ENCODE measurements at places on chromosomes 11 and 22. TPM values are rescaled to one million over a fixed set of nuclear protein-coding genes. Genes with fewer than 3 reads are reported as not detected.

DNA sequence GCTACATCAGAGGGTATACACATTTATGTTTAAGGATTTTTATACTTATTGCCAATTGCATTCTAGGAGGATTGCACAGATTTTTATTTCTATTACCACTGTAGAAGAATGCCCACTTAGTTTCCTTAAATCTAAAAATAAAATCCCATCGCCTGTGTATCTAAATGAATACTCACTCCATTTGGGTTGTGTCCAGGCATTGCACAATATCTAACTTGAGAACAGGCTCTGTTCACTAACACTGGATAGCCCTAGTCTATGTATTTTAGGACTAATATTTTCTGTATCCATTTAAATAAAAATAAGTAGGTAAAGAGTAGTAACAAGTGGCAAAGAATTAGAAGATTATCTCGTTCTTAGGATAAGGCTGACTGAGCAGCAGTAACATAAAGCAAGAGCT is 4.1 kb downstream of the C11orf52 start:
- DNase-seq = no peak

DNA sequence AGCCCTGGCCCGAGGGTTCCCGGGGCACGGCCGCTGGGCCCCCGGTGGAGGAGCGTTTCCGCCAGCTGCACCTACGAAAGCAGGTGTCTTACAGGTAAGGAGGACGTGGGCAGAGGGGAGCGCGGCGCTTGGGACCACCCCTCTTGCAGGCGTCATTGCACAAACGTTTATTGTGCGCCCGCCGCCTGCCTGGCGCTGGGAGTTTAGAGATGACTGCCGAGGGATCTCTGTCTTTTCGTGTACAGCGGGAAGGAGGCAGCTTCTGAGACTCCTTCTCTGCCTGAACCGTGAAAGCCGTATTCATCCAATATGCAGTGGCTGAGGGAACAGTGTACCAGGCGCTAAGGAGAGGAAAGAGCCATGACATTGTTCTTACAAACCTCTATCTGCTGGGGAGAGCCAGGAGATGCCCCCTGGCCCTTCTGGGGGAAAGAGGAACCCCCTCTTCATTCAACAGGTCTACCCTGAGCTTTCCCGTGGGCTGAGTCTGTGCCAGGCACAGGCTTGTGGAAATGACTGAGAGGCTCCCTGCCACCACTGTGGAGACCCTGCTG is 13.8 kb upstream of the DGKZ start:
- DNase-seq = no peak

DNA sequence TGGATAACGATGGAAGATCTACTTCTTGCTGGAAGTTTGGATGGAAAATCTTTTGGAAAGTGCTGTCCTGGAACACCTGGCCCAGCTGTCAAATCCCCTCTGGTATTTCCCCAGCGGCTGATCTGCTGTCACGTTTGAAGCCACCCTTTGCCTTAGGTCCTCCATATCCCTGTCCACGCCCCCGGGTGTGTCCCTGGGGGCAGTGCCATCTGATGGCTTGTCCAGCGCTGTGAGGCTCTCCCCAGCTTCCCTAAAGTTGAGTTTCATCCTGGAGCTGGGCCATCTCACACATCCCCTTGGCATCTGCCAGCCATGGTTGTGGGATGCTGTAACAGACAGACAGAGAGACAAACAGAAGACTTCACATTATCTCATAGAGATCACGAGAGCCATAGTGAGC is 3.1 kb upstream of the IGLL1 start:
- DNase-seq = no peak

- no peak for DNase-seq
These were observed 231.7 kb downstream of the AASDHPPT start for GRCh38 chr11:106309070-106309684.

DNA sequence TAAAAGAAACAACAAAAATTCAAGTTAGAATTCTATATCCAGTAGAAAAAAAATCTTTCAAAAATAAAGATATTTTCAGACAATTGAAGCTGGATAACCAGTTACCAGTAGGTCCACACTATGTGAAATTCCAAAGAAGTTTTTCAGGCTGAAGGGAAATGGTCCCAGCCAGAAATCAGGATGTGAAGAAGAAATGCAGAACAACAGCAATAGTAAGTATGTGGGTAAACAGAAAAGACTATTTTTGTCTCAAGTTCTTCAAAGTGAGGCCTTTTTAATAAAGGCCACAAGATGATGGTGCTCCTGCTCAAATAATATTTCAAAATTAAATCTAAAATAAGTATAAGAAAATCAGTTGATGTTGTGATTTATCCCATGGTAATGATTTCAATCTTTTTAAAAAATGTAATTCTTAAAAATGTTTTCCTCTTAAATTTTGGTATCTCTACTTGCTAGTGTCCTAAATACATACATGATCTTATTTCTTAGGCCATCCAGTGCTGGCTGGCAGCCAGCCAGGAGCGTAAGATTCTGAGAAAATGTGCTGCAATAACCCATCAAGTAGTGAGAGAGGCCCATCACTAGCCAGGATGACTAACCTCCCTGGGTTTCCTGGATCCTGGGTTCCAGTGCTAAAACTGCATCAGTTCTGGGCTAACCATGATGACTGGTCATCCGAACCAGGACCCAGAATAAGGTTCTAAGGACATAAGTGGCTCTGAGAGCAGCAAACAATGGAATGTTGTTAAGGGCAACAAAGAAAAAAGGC is 15.6 kb upstream of the UCP3 start:
- DNase-seq = no peak

The CRYBA4 gene
- total RNA-seq = 1.3 TPM
